GM13976 (cell line): ENCODE measurements at places on chromosomes 5 and 9.

DNA sequence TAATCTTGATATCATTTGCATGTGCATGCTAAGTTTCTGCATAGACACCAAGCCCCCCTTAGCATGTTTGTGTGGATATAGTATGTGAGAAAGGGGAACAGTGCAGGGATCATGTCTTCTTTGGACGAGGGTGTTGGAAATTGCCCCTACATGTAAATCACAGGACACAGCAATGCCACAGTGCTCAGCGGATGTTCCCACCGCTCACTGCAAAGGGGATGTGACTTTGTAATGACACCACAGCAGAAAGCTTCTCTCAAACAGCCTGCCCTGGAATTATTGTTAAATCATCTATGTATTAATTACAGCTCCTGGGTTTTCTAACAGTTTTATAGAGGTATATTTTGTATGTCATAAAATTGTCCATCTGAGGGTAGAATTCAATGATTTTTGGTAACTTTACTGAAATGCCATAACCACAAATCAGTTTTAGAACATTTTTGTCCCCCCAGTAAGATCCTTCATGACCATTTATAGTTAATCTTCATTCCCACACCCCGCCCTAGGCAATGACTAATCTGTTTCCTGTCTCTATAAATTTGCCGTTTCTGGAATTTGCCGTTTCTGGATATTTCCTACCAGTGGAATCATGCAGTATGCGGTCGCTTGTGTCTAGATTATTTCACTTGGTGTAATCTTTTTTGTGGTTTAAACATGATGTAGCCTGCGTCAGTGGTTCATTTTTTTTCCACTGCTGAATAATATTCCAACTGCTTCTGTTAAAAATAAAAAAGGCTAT, 648.5 kb upstream of the WWC1 start:
- DNase-seq = no peak

GRCh38 chr5:103060424-103060954, 59.4 kb downstream of the GIN1 start:
- DNase-seq = no peak

DNA sequence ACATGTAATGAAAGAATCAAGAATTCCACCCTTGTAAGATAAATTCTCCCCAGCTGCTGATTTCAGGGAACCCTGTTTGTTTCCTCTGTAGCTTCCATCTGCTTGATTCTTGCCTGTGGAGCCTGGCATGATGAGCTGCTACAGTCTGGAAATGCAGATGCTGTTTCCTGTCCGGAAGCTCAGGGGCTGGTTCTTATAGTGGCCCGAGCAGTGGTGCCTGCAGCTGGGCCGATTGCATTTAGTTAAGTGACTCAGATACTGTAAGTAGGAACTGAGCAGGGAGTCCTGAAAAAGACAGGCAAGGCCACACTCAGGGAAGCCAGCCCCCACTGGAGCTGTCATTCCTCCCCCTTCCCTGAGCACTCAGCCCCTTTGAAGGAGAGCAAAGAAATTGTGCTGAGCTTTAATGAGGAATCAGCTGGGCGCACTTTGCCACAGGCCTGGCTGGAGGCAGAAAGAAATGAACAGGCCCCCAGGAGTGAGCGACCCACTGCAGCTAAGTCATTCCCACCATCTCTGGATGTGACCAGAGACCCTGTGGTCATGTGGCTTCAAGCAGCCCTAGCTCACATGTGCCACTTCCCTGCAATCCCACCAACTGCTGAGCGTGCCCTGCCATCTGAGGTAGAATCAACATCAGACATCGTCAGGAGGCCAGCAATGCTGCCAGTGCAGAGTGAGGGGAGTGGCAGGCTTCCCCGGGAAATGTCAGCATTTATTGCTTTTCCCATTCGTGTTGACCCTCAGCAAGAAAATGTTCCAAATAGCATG, 206.0 kb upstream of the WWC1 start:
- no peak for DNase-seq

- peak; percentile 73 for DNase-seq
Measured at GRCh38 chr5:87116825-87117512, 150.7 kb upstream of the RASA1 start.

DNA sequence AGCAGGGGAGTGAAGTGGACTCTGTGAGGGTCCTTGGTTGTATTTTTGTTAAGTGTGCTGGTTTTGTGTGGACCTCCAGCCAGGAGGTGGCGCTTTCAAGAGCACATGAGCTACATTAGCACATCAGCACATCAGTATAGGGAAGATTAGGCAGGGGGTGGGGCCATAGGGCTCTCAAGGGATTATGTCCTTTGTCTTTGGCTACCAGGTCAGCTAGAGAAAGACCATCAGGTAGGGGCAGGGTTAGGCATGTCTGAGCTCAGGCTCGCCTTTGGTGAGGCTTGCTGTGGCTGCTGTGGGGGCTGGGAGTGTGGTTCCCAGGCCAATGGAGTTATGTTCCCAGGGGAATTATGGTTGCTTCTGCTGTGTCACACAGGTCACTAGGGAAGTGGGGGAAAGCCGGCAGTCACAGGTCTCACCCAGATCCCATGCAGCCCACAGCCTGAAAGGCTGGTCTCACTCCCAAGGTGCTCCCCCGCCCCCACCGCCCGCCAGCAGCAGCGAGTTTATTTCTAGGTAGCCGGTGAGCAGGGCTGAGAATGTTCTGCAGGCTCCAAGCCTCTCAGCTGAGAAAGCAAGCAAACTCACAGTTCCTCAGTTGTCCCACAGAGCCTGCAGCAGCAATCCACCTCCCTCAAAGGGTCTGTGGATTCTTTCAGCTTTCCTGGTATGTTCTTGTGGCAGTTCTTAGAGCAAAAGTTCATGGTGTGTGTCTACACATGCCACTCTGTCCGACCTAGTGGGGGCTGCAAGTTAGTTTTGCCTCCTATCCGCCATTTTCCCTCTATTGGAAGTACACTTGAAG, 13.7 kb downstream of the OR1J1 start:
- peak; percentile 20 for DNase-seq

- DNase-seq = no peak
Measured at GRCh38 chr5:158880483-158881001, 219.2 kb downstream of the EBF1 start.

- no peak for DNase-seq
Measured at GRCh38 chr9:35357116-35357515, 132.8 kb upstream of the RUSC2 start.

DNA sequence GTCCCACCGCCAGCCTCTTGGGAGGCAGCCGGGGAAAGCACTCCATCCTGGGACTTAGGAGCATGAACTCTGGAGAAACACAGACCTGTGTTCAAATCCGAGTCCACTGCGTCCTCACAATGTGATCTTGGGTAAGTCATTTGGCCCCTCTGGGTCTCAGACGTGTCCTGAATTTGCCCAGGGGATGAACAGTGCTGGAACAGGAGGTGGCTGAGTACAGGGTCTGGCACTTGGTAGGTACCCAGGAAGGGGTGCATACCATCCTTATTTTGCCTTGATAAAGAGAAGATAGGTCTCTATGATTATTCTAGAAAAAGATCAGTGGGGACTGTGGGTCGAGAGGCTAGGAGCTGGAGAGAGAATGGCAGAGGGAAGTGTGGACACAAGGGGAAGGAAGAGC, 135.7 kb downstream of the FGF18 start:
- no peak for DNase-seq

GRCh38 chr9:135889564-135890189, 17.7 kb downstream of the CAMSAP1 start:
- DNase-seq = no peak

DNA sequence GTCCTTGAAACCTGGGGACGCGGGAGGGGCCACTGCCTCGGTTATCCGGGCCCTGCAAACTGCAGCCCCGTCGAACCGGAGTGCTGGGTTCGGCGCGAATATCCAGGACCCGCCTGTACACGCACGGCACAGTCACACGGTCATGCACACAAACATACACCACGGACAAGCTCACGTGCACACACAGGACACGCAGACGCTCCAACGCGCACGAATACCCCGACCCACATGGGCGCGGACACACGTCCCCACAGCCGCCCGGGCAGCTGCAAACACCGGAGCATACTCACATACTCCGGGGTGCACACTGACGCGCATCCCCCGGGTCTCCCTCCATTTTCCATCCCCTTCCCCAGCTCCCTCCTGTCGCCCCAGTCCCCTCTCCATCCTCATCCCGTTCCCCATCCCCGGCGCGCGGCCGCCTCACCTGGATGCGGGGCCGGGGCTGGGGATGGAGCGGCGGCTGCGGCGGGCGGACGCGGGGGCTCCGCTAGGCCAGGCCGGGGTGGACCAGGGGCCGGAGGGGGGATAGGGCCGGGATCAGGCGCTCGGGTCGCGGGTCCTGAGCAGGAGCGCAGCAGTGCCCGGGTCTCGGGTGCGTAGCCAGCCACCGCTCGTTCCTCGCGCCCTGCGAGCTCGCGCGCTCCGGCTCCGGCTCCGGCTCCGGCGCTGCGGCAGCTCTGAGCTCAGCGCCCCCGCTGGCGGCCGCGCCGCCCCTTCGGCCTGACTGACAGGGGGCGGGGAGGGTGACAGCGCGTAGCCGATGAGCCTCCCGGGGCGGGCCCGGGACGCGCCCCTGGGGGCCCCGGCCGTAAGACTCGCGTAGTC, at the start of the genes EIF4E1B and SNCB:
TSS of gene EIF4E1B (plus strand) at position 823 of the 828 bp plus-strand sequence. CDS start 12,113 bp downstream, outside the sequence.
TSS of gene SNCB (minus strand) at position 682 of the 828 bp plus-strand sequence. CDS start 880 bp downstream, outside the sequence.
- DNase-seq = peak; percentile 86

GRCh38 chr9:22574740-22575139, 128.1 kb downstream of the DMRTA1 start:
- DNase-seq = no peak

DNA sequence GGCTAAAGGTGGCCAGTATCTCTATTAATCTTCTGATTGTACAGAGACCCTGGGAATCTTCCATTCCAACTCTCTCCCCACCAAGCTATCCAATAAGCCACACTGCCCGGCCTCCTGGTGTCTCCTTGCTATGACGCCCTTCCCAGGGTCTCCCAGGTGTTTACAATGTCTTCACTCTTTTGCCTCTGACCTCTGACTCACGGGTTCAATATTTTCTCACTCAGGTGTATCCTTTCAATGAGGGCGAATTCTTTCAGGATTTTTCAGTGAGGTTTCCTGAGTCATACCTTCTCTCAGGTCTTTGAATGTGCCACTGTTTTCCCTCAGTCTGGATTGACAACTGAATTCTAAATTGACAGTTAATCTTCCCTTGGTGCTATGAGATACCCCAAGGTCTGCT, 53.7 kb upstream of the IRX4 start:
- DNase-seq = no peak

- no peak for DNase-seq
Measured at GRCh38 chr9:107644733-107645463, 155.3 kb upstream of the KLF4 start.

DNA sequence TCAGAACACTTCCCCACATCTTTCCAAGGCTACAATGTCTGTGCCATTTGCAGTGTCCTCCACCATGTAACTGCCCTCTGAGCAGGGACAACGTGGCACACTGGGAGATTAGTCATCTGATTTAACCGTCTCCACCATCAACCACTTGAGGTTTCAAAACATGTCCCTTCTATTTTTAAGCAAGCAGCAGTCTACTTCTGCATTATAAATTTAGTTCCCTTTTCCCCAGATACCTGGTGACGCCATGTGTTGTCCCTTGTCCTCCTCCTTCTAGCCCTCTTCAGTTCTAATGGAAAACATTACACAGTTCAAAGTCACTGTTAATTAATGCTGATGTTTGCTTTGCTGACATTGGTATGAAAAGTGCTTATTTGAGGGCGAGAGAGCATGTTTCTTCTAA, 52.8 kb downstream of the ATP10B start:
- peak; percentile 10 for DNase-seq

DNA sequence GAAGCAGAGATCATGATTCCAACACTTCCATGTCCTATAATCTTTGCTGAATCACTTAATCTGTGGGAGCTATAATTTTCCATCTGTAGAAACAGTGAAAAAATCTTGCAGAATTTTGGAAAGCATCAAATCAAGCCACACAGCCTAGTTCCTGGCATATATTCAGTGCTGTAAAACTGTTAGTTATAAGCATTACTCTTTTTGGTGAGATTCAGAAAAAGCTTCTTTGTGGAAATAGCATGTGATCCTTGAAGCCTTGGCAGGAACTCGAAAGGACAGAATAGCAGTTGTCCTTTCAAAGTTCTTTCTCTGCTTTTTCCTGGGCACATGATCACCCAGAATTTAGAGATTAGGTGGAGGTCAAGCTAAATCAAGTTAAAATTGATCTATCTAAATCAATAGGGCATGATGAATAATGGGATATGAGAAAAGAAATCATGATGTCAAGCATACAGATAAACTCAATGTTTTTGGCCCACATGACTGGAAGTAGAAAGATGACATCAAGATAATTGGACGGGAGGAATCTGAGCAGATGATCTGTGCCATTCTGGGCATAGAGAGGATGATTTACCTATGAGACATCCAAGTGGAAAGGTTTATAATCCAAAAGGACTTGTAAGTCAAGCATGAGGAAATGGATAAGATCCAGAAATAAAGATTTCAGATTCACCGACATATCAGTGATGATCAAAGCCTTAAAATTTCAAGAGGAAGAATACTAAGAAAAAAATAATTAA, 73.1 kb downstream of the TMEM232 start:
- DNase-seq = no peak

DNA sequence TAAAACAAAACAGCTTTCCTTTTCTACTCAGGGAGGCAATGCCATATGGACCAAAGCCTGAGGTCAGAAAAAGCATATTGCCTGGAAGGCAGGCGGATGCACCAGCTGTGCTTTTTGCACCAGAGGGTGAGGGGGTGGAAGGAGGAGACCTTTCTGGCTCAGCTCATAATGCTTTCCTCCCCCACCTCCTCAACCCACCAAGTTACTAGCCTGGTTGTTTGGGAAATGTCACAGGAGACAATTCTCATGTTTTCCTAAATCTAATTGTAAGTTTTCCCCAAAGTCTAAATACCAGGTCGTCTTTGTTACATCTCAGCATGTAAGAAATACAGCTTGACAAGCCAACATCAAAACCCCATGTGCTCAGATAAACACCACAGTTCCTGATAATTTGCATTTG, 72.6 kb upstream of the DMRTA1 start:
- no peak for DNase-seq

GRCh38 chr9:124074746-124075145, 63.2 kb downstream of the LHX2 start:
- DNase-seq = no peak

GRCh38 chr5:143002459-143003327, 232.5 kb downstream of the ARHGAP26 start:
- peak; percentile 58 for DNase-seq

DNA sequence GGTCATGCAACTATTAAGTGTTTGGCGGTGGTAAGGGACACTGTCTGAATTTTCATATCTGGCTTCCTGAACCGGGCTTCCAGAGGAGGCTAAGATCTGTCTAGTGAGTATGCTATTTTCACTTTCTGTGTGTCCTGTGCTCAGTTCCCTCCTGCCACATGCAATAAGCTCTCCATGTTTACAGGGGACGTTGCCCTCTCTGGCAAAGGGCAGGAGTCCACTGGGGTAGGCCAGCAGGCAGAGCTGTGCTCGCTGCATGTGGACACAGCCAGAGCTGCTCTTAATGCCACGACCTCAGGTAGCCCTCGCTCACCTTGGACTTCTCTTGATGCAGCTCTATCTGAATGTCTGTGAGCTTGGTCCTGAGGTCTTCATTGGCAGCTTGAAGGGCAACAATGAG, 111.2 kb downstream of the JAKMIP2 start:
- DNase-seq = no peak

- DNase-seq = no peak
Measured at GRCh38 chr5:129617206-129617605, 130.7 kb upstream of the MINAR2 start.

GRCh38 chr5:112573441-112573840, 154.4 kb upstream of the EPB41L4A start:
- no peak for DNase-seq
